ENCODE measurements at places on chromosomes 12 and 14. TPM values are rescaled to one million over a fixed set of nuclear protein-coding genes. Genes with fewer than 3 reads are reported as not detected.

The SARNP gene
- 64.3 TPM for total RNA-seq

The PDE3A gene
- 9.4 TPM for total RNA-seq

The HOXC9 gene
- 16.8 TPM for total RNA-seq

The RNASE7 gene
- 1.6 TPM for total RNA-seq

The TPPP2 gene
- total RNA-seq = 0.15 TPM

The ACACB gene
- total RNA-seq = 223 TPM

The GALNT6 gene
- total RNA-seq = 55.8 TPM

The IL22 gene
- total RNA-seq = not detected

The SUPT16H gene
- total RNA-seq = 79.3 TPM

The AQP5 gene
- not detected for total RNA-seq

The RAD52 gene
- 13.3 TPM for total RNA-seq

The DHH gene
- total RNA-seq = 1.6 TPM

The TM7SF3 gene
- 56.1 TPM for total RNA-seq

The KLRC3 gene
- total RNA-seq = not detected

The NRL gene
- 5.6 TPM for total RNA-seq

The EML5 gene
- 5.6 TPM for total RNA-seq

The PROX2 gene
- not detected for total RNA-seq

The KRT71 gene
- not detected for total RNA-seq

The RPS6KL1 gene
- 2.9 TPM for total RNA-seq

The SLC5A8 gene
- total RNA-seq = not detected

The SOS2 gene
- 35.7 TPM for total RNA-seq

The CRACR2A gene
- 17.3 TPM for total RNA-seq

The PLEKHG7 gene
- not detected for total RNA-seq

The C12orf54 gene
- 0.64 TPM for total RNA-seq

The BDKRB1 gene
- not detected for total RNA-seq

The CCDC198 gene
- not detected for total RNA-seq

The NFATC4 gene
- total RNA-seq = 32.8 TPM

The CLEC4C gene
- not detected for total RNA-seq

The INHBC gene
- total RNA-seq = not detected

The ESPL1 gene
- total RNA-seq = 0.33 TPM

The ETFRF1 gene
- total RNA-seq = 29.5 TPM

The ENDOU gene
- total RNA-seq = 1.0 TPM

The LMNTD1 gene
- not detected for total RNA-seq

The TAPBPL gene
- total RNA-seq = 16.5 TPM

The WDHD1 gene
- total RNA-seq = 2.3 TPM

The GLS2 gene
- 4.6 TPM for total RNA-seq

The ACOT2 gene
- 45.8 TPM for total RNA-seq

The KRT79 gene
- 0.48 TPM for total RNA-seq

The SIX1 gene
- total RNA-seq = 2.6 TPM

The UNC119B gene
- total RNA-seq = 22.0 TPM

The OASL gene
- total RNA-seq = 1.3 TPM

The THAP2 gene
- 8.2 TPM for total RNA-seq

The CPNE6 gene
- total RNA-seq = not detected

The TSPAN9 gene
- total RNA-seq = 36.9 TPM

The LRRC10 gene
- total RNA-seq = not detected

The SPRYD4 gene
- 4.8 TPM for total RNA-seq

The TSPAN19 gene
- not detected for total RNA-seq

All from breast epithelium (tissue), 4 donors.